ENCODE measurements at places on chromosomes 11 and 22. TPM values are rescaled to one million over a fixed set of nuclear protein-coding genes. Genes with fewer than 3 reads are reported as not detected.

- no peak for DNase-seq
Observed at GRCh38 chr11:1012740-1013630, 23.5 kb downstream of the MUC6 start.

The OR6T1 gene
- total RNA-seq: not detected

The OR52H1 gene
- not detected for total RNA-seq

The ARHGAP8 gene
- total RNA-seq: not detected

DNA sequence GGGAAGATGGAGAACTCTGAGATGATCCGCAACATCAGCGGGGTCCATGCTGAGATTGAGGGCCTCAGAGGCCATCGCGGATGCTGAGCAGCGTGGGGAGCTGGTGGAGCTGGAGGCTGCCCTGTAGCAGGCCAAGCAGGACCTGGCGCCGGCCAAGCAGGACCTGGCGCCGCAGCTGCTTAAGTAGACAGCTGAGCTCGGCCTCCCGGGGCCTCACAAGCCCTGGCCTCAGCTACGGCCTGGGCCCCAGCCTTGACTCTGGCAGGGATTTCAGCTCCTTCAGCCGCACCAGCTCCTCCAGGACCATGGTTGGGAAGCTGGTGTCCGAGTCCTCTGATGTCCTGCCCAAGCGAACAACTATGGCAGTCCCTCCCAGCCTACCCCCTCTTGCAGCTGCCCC is 7.3 kb upstream of the RNASEH2C start:
- DNase-seq: no peak

The FZD4 gene
- 124 TPM for total RNA-seq

DNA sequence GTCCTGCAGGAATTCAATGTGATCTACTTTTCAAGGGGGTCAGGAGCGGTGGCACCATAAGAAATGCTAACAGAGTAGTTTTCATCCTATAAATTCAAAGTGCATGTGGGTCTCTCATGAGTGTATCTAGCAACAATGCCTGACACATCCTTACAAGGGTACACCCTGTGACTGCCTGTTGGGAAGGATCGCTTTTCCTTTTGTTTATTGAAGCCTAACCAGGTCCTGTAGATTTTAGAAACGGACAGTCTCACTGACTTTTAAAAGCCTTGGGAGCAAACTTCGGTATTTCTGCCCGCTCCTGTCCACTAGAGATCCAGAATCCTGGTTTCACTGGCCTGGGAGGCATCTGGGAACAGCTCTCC is 102.4 kb downstream of the MICAL2 start:
- no peak for DNase-seq

GRCh38 chr11:124079631-124080326 is 35.5 kb upstream of the VWA5A start:
- DNase-seq: no peak

The FOLR2 gene
- total RNA-seq: 34.5 TPM

DNA sequence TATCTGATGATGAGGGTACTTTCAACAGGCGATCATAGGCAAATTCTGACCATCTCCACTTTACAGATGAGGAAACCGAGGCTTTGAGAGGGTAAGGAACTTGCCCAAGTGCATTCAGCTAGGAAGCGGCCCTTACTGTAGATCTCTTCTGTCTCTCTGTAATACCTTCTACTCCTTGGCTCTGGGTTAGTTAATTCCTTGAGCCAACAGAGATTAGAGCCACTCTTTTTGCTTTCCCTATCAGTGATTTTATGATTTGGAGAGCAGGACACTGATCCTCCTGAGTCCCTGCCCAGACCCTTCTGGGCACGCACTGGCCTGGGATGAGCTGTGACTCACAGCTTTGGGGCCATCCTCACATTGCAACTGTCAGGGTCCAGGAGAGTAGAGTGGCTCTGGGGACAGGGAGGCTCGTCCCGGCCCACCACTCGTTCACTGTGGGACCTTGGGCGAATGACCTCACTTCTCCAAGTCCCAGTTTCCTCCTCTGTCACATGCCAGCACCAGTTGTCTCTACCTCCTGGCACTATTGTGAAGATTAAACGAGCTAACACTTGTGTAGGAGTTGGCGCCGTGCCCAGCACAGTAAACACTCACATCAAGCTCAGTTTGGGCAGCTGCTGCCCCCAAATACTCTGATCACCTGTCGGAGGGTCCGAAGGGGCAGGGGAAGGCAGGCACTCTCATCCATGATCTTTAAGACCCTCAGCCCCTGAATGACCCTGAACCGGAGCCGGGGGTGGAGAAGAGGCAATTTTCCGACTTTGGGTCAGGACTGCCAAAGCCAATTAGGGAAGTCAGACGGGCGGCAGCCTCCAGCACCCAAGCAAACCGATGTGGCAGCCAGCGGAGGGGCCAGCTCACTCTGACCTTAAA is 235.0 kb downstream of the MIAT start:
- no peak for DNase-seq

DNA sequence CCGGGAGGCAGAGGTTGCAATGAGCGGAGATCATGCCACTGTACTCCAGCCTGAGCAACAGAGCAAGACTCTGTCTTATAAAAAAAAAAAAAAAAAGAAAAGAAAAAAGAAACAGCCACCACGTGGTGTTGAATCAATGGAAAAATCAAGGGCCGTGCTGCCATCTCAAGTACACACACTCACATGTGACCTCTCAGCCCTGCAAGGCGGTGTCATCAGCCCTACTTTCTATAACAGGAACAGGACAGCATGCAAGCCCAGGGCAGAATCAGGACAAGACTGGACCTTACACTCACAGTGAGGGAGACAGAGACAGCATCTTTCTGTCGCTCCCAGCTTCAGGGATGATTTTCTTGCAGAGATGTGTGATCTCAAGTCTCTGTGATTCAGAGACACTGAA is 179.6 kb downstream of the MPPED1 start:
- DNase-seq: no peak
